ENCODE measurements at places on chromosomes 4 and X.
A peak's percentile ranks its signal among the peaks of the same experiment; 100 is the strongest.

DNA sequence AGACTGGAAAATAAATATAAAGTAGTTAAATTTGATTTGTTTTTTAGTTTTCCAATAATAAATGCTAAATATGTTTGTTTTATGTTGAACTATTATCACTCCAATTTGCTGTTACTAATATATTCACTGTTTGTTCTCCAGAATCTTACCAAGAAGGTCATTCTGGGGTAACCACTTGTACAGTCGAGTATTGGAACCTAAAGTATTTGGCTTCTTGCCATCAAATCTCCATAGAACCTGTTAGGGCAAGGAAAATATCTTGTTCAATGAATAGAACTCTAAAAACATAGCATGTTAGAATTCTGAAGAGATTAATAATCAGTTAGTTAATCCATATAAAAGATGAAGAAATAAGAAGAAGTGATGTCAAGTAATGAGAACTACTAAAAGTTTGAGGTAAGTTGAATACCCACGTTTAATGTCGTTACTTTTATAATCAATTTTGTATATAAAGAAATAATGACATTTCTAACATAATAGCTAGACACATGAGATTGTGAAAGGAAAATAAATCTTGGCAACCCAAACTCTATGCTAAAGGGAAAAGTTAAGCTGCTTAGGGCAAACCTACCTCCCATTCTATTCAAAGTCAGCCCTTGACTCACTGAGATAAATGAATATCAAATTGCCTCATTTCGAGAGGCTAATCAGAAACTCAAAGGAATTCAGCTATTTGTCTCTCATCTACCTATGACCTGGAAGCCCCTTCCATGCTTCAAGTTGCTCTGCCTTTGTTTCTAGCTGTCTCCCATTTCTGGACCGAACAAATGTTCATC lies 15.3 kb downstream of the UGT2B15 start:
- no peak for DNase-seq

DNA sequence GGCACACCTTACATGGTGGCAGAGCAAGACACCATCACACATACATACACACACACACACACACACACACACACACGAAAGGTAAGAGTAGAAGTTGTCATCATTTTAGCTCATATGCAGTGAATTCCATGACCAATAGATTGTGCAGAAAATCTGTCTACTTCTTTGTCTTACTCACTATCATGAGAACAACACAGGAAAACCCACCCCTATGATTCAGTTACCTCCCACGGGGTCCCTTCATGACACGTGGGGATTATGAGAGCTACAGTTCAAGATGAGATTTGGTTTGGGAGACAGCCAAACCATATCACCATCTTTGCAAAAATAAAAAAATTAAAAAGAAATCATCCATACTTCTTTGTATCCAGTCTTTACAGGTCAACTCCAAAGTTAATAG lies 221.1 kb downstream of the BMPR1B start:
- DNase-seq, result no peak

GRCh38 chr4:154942176-154942575 lies 161.1 kb downstream of the RBM46 start:
- DNase-seq, result no peak

- no peak for DNase-seq
Measured at GRCh38 chr4:15945516-15945915, 7.0 kb upstream of the FGFBP1 start.

GRCh38 chr4:38704622-38705154 lies 40.7 kb downstream of the KLF3 start:
- DNase-seq, result no peak

DNA sequence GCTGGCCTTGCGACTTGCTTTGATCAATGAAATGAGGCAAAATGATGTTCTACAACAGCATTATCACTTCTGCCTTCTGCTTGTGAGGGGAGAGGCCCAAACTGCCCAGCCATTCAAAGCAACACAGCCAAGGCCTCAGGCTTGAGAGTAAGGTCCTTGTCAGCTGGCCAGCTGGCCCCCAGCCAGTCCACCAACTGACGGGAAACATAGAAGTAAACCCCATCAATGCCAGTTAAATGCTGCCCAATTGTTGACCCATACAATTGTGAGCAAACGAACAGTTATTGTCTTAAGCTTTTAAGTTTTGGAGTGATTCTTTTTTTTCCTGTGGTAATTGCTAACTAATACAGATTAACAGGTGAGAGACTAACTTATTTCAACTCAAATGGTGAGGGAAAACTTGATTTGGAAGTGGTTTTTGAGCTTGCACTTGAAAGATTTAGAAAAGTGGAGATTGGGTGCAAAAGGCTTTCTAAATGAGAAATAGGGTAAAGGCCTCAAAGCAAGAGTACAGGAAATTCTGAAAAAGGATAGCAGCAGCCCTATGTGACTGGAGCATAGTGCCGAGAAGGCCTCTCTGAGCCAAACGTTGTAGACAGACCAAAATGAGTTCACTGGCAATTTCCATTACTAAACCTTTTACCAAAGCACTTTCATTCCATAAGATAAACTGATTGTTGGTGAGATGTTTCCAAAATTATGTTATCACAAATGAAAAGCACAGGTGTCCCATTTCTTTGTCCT lies 66.9 kb downstream of the ARHGEF38 start:
- no peak for DNase-seq

DNA sequence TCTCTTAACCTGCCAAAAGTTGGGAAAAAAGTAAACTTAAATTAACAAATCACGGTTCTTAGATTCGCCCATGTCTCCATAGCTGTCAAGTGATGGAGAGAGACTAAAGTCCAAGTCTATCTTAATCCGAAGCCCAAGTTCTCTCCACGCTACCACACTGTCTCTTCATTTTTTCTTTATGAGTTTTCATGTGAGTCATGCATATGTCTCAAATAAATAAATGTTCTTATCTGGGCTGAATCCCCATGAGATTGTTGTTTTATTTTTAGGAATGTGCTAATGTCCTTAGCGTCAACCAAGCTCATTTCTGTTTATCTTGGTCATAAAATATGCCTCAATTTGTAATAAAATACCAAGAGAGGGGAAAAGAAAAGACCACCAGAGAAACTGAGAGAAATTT lies 169.3 kb downstream of the RCHY1 start:
- peak; percentile 61 for DNase-seq

GRCh38 chrX:120379937-120380681 lies 18.2 kb downstream of the ATP1B4 start:
- DNase-seq, result no peak

DNA sequence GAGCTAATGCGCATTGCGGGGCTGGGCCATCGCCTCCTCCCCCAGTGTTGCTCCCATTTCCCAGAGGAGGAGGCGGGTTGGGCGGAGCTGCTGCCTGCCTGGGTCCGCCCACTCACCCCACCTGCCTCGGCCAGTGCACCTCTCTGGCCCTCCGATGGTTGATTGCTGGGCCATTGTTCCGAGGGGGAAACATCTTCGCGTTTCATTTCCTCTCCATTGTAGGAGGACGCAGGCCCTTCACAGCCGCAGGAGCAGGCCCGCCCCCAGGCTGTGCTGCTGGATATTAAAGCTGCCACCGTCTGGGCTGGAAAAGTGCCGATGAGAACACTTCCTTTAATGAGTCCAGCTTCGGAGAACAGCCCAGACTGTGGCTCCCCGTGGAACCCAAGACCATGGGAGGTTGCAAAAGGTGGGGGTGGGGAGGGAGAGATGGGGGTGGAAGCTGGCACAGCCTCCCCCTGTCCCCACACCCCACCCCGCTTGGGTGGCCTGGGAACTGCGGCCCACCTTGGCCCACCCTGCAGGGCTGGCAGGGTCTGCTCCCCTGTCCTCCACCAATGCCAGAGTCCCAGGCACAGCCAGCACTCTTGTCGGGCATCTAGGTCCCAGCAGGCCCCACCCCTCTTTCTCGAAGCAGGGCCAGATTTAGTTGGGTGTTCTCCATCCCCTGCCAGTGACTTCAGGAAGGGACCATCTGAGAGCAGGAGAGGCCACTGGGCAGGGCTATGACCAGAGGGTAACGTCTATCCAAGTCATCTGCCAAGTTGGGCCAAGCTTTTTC lies 96.6 kb downstream of the ADRA2C start:
- DNase-seq, result no peak

- no peak for DNase-seq
Measured at GRCh38 chr4:140351093-140352075, 22.1 kb upstream of the SCOC start.

GRCh38 chrX:4708970-4709760 lies 995.7 kb upstream of the PRKX start:
- peak; percentile 1 for DNase-seq

DNA sequence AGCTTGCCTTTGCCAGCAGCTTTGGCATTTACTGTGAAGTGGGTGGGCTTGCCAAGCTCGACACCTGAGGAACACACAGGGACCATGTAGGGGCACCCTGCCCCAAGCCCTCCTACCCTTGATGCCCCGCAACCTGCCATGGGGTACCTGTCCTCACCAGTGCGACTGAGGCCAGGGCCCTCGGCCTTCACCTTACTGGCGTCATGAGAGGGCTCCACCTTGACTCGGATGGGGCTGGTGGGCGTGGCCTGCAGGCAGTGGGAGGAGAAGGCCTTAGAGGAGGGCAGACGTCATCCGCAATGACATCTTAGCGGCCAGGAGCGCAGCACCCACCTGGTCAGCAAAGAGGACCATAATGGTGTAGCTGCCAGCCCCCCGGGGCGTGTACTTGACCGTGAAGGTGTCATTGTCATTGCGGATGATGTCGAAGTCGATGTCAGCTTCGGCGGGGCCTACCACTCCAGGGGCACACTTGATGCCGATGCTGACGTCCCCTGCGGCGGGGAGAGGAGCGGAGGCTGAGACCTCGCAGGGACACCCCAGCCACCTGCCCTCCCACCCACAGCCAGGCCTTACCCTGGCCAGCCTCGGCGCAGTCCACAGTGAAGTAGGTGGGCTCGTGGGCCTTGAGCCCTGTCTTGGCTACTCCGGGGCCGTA lies 12.2 kb downstream of the FLNA start:
- DNase-seq, result no peak

- no peak for DNase-seq
Measured at GRCh38 chrX:8653956-8654355, 78.0 kb downstream of the ANOS1 start.

DNA sequence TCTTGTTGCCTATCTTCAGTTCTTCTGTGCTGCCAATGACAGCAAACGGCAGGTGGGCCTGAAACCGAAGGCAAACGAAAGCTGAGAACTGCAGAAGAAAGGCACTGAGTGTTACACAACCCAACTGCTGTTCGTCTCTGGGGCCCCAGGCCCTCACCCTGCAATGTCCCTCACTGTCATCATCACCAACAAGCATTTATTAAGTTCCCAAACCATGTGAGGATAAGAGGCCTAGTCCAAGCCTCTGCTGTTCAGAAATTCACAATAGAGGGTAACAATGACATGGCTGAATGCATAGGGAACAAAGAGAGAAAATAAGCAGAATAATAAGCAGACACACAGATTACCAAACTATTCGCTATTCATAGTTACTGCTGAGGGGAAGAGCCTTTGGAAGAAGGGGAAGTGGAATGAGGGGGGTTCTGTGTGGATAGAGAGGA lies 34.5 kb upstream of the NKRF start:
- DNase-seq, result no peak

DNA sequence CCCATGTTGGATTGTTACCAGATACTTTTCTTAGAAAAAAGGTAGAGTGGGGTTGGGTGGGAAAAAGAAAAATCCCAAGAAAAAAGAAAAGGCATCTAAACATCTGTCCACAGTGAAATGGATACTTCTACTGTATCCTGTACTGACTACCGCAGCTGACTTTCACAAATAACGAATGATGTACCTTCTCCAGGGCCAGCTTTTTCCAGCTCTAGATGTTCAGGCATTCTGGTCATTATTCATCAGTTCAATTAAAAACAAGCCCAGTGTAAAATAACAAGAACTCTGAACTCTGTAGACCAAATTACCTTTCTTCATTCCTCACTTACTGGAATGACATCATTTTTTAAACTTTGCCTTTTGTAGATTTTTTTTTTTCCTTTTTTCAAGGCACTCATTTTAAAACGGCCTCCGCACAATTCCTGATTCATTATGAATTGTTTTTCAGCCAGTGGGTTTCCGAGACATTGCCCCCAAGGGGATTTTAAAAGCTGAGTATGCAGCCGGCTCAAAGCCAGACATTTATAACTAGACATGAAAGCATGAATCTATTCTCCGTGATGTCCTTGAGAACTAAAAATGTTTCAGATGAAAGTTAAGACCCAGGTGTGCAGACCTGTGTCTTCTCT lies 113.5 kb downstream of the PRKX start:
- no peak for DNase-seq

DNA sequence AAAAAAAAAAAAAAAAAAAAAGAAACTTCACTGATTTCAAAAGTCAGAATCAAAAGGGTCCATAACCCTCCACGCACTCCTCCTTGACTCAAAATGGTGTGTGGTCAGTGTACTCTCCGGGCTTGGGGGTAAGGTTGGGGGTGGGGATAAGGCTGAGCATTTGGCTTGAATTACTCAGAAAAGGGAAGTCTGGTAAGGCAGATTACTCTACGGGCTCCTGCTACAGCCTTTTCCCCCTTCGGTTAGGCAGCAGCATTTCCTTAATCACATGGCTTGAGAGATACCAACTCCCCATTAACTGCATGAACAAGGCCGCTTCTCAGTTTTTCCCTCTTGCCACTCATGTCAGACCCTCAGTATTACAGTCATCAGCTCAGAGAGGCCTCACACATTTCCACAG lies 135.4 kb upstream of the DUSP21 start:
- no peak for DNase-seq

DNA sequence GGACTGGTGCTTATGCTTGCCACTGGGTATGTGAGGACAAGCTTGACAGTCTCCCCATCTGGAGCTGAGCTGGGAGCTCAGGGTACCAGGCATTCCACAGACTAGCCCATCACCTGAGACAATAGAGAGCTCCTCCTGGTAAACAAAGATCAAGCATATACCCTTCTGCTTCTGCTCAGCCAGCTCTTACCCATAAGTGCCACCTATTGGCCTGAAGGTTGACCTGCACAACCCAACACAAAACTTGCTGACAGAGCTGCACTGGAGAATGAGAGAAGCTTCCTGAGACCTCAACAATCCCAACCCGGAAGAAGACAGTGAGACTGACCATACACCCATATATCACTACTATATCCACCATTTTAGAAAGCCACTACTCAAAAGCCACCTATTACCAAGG lies 1049.2 kb upstream of the INTU start:
- DNase-seq, result no peak

DNA sequence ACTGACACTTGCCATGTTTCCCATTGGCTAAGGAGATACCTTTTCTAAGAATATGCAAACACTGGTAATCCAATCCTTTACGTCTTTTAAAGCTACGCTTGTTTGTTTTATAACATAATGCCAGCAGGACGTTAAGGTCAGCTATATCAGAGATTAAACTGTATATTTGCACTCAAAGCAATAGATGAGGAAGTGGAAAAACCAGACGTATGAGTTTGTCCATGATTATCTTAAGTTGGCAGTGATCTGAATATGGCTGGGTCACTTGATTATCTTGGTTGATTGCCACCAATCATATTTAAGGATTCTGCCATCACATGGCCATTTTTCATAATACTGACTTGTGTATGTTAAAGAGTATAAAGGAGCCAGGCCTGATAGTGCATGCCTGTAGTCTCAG lies 19.4 kb downstream of the TMSB4X start:
- no peak for DNase-seq

DNA sequence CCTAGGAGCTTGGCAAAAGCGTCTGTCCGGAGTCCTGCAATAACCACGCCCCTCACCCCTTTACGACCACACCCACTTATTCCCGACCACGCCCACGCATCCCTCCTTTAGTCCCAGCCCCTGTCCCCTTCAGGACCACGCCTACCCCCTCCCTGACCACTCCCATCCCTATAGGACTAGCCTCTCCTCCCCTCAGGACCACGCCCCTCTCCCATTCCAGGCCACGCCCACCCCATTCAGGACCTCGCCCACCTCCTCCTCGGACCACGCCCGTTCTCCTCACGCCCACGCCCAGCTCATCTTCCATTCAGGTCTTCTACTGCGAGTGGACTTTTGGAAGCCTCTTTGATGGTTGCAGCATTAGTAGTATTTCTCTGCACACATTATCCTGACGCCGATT lies 131.2 kb upstream of the STX18 start:
- DNase-seq, result peak; percentile 43

All from LoVo (cell line).